ENCODE measurements at places on chromosomes 5 and 9. TPM values are rescaled to one million over a fixed set of nuclear protein-coding genes. Genes with fewer than 3 reads are reported as not detected.
A peak's percentile ranks its signal among the peaks of the same experiment; 100 is the strongest.

GRCh38 chr5:138726848-138727247 lies 26.4 kb upstream of the CTNNA1 start:
- H3K27me3 ChIP-seq = peaks cover 43% of the 10 kb centered on the region
- no peak overlapping the region for H3K27ac ChIP-seq
- H3K4me3 ChIP-seq = no peak overlapping the region
- H3K36me3 ChIP-seq = no peaks in the 10 kb centered on the region
- H3K4me1 ChIP-seq = peaks cover 24% of the 10 kb centered on the region
- peak; percentile 21 for DNase-seq

DNA sequence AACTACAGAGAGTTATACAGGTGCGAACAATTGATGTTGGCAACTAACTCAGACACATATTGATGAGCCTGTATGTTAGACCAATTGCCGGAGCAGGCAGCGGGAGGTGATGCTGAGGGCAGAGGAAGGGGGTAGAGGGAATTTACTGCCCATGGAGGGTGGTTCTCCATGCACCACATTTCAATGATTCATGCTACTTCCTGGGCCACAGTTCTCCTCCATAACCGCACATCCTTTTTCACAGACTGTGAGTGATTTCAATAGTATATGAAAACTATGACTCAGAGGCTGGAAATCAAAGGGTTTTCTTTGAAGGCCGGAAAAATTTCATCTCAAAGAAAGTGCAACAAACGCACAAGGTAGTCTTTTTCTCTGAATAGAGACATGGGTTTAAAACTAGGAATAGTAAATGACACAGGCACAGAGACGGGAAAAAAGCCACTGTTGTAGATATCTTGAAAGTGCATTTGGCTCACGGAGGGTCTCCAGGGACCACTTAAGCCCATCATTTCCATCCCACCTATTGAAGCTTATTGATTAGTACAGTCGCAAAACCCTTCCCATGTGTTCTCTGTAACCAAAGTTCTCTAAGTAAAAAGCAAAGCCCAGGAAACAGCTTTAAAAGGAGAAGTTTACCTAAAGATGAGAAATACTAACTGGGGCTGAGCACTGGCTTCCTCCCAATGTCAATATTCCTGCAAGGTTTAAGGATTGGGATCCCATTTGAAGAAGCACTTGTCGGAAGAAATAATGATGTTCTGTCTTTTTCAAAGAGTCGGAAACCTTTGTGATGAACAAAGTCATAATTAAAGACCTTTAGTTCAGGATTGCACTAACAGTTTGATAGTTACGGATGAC lies 28.0 kb upstream of the ADAM19 start:
- no peaks in the 10 kb centered on the region for H3K27me3 ChIP-seq
- H3K4me3 ChIP-seq = peak overlapping the region; percentile 75
- peak; percentile 71 for DNase-seq
- no peaks in the 10 kb centered on the region for H3K36me3 ChIP-seq
- peaks cover 90% of the 10 kb centered on the region for H3K4me1 ChIP-seq
- H3K27ac ChIP-seq = peak overlapping the region; percentile 53

GRCh38 chr5:110932755-110933488 lies 138.6 kb upstream of the TSLP start:
- no peaks in the 10 kb centered on the region for H3K36me3 ChIP-seq
- H3K27me3 ChIP-seq = peaks cover 26% of the 10 kb centered on the region
- H3K27ac ChIP-seq = no peak overlapping the region
- no peaks in the 10 kb centered on the region for H3K4me1 ChIP-seq
- H3K4me3 ChIP-seq = no peak overlapping the region
- no peak for DNase-seq

DNA sequence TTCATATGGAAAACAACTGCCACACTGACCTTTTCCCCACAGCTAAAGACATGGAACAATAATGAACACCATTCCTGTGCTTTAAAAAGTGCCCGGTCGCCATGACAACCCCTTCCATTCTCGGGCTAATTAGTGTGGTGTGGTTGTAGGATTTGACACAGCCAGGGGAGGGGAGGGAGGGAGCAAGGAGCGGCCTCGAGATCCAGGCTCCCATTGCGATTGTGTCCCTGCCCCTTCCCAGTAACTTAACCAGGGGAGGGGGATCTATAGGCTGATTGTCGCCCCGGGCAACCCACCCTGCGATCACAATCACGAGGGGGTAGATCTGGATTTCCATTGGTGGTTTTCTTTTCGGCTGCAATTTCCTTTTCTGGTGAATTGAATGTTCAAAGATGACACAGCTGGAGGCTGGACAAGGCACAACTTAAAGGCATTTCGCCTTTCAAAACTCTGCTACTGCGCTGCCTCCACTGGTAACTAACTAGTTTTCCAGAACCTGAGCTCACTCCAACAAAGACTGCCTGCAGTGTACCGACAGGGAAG lies 96.7 kb upstream of the RETREG1 start:
- no peak for DNase-seq
- H3K4me3 ChIP-seq = no peak overlapping the region
- no peaks in the 10 kb centered on the region for H3K27me3 ChIP-seq
- H3K27ac ChIP-seq = no peak overlapping the region
- no peaks in the 10 kb centered on the region for H3K36me3 ChIP-seq
- no peaks in the 10 kb centered on the region for H3K4me1 ChIP-seq

- no peak overlapping the region for H3K27ac ChIP-seq
- no peaks in the 10 kb centered on the region for H3K4me1 ChIP-seq
- no peaks in the 10 kb centered on the region for H3K36me3 ChIP-seq
- no peak for DNase-seq
Observed at GRCh38 chr9:71120501-71121247, 747 bp downstream of the TRPM3 start.

GRCh38 chr5:128782446-128782845 lies 182.8 kb upstream of the SLC27A6 start:
- no peaks in the 10 kb centered on the region for H3K4me1 ChIP-seq
- no peaks in the 10 kb centered on the region for H3K27me3 ChIP-seq
- H3K4me3 ChIP-seq = no peak overlapping the region

DNA sequence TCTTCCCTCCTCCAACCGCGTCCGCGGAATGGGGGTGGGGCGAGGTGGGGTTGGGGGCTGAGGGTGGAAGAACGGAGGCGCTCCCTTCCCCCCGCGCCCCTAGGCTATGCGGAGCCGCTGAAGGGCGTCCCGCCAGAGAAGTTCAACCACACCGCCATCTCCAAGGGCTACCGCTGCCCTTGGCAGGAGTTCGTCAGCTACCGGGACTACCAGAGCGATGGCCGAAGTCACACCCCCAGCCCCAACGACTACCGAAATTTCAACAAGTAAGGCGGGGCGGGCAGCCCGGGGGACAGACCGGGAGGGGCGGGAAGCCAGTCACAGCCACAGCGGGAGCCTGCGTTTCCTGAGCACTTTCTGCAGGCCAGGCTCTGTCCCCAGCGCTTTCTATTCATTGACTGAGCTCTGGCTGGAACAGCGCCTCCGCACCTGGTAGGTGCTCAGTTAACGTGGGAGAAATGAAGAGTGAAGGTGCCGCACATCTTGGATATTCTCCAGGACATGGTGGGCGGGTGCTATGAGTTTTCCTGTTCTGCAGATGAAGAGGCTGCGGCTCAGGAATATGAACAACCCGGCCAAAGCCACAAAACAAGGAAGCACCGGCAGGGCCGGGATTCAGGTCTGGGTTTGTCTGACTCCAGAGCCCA lies 11.3 kb downstream of the MYOZ3 start:
- no peak overlapping the region for H3K27ac ChIP-seq
- DNase-seq = peak; percentile 23
- H3K4me1 ChIP-seq = peaks cover 15% of the 10 kb centered on the region
- H3K27me3 ChIP-seq = peaks cover 18% of the 10 kb centered on the region
- peak overlapping the region; percentile 79 for H3K4me3 ChIP-seq

- DNase-seq = no peak
- peaks cover 2% of the 10 kb centered on the region for H3K36me3 ChIP-seq
- H3K27me3 ChIP-seq = peaks cover 13% of the 10 kb centered on the region
- H3K4me1 ChIP-seq = peaks cover 7% of the 10 kb centered on the region
Observed at GRCh38 chr9:133200631-133201030, 8.4 kb downstream of the OBP2B start.

- peak overlapping the region; percentile 98 for H3K4me3 ChIP-seq
- H3K27ac ChIP-seq = peak overlapping the region; percentile 99
- peaks cover 5% of the 10 kb centered on the region for H3K36me3 ChIP-seq
- peak; percentile 14 for DNase-seq
Observed at GRCh38 chr9:110257097-110257841, 962 bp upstream of the TXN start.

DNA sequence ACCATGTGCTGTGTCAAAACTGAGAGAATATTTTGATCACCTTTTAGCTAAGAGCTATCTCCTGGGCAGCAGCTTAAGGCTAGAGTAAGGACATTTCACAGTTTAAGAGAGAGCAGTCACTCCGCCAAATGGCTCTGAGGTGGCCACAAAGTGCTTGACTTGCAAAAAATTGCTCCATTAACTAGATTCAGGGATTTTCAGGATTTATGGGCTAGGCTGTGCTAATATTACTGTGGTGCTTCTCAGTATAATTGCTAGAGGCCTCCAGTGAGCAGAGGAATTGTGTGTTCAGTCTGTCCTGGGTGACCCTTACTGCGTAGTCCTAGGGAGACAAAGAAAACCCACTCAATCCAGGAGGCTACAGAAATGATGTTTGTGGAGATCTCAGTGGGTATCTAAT lies 65.2 kb downstream of the PALM2AKAP2 start:
- no peaks in the 10 kb centered on the region for H3K36me3 ChIP-seq
- no peak overlapping the region for H3K4me3 ChIP-seq
- no peak for DNase-seq

DNA sequence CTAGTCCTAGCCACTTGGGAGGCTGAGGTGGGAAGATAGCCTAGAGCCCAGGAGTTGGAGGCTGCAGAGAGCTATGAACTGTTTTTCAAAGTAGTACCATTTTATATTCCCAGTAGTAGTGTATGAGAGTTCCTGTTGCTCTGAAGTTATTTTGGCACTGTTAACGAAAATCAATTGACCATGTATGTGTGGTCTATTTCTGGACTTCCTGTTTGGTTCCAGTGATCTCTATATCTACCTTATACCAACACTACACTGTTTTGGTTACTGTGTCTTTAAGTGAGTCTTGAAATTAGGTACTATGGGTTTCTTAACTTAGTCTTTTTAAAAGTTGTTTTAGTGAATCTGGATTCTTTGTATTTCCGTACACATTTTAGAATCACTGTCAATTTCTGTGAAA lies 13.6 kb downstream of the SLF1 start:
- no peak overlapping the region for H3K4me3 ChIP-seq
- peaks cover 46% of the 10 kb centered on the region for H3K36me3 ChIP-seq
- no peak overlapping the region for H3K27ac ChIP-seq
- no peaks in the 10 kb centered on the region for H3K27me3 ChIP-seq
- no peak for DNase-seq

- H3K27me3 ChIP-seq = no peaks in the 10 kb centered on the region
- DNase-seq = no peak
- no peaks in the 10 kb centered on the region for H3K36me3 ChIP-seq
- H3K4me1 ChIP-seq = no peaks in the 10 kb centered on the region
- no peak overlapping the region for H3K4me3 ChIP-seq
- no peak overlapping the region for H3K27ac ChIP-seq
Observed at GRCh38 chr9:84412654-84413053, 72.1 kb upstream of the SLC28A3 start.

DNA sequence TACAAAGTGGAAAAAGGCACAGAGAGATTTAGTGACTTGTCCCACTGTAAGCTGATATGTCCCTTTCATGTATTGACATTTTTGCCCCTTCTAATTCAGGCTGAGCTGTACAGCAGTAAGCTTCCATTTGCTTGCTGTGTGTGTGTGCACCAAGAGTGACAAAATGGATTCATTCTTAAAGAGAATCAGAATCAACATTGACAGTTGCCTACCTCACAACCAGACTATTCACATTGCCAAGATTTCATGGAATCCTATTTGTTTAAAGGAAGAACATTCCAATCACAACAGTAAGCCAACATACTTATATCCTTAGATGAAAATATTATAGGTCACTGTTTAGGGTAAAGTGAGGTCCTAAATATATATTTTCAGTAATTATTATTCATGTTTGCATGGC lies 102.6 kb downstream of the TMEM232 start:
- DNase-seq = no peak
- no peaks in the 10 kb centered on the region for H3K27me3 ChIP-seq
- no peaks in the 10 kb centered on the region for H3K36me3 ChIP-seq
- H3K4me3 ChIP-seq = no peak overlapping the region

GRCh38 chr5:73178265-73178664 lies 5.3 kb downstream of the TMEM174 start:
- H3K4me3 ChIP-seq = no peak overlapping the region
- no peak overlapping the region for H3K27ac ChIP-seq
- DNase-seq = no peak
- peaks cover 96% of the 10 kb centered on the region for H3K27me3 ChIP-seq
- peaks cover 2% of the 10 kb centered on the region for H3K36me3 ChIP-seq

GRCh38 chr9:131394464-131395156 lies 724 bp downstream of the PRRC2B start:
- peaks cover 52% of the 10 kb centered on the region for H3K4me1 ChIP-seq
- H3K4me3 ChIP-seq = peak overlapping the region; percentile 87
- H3K36me3 ChIP-seq = peaks cover 4% of the 10 kb centered on the region
- H3K27ac ChIP-seq = peak overlapping the region; percentile 94
- H3K27me3 ChIP-seq = no peaks in the 10 kb centered on the region
- DNase-seq = peak; percentile 72

DNA sequence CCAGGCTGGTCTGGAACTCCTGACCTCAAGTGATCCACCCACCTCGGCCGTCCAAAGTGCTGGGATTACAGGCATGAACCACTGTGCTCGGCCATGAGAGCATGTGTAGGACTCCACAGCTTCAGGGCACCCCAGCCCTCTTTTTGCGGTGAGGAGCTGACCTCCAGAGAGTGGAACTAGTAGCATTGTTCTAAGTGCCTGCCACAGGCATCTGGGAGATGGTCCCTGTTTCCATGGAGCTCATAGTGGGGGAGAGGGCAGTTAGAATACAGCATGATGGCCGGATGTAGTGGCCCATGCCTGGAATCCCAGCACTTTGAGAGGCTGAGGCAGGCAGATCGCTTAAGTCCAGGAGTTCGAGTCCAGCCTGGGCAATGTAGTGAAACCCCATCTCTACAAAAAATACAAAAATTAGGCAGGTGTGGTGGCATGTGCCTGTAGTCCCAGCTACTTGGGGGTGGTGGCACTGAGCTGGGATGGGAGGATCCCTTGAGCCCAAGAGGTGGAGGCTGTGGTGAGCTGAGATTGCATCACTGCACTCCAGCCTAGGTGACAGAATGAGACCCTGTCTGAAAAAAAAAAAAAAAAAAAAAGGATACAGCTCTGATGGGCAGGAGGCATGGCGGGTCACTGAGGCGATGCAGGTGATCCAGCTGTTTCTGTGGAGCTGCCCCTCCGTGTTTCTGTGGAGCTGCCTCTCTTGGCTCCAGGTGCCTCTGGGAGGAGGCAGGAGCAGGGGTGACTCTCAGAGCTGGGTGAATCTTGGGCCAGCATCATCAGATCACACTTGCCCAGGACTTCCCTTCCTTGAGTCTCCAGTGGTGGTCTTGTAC lies 4.2 kb downstream of the ASS1 start:
- H3K4me3 ChIP-seq = no peak overlapping the region
- H3K27me3 ChIP-seq = peaks cover 24% of the 10 kb centered on the region
- no peak for DNase-seq
- peaks cover 35% of the 10 kb centered on the region for H3K4me1 ChIP-seq
- peaks cover 3% of the 10 kb centered on the region for H3K36me3 ChIP-seq
- H3K27ac ChIP-seq = no peak overlapping the region

TRIM41 gene
- 52.1 TPM for total RNA-seq

KCNIP1 gene
- total RNA-seq = not detected

HTR4 gene
- total RNA-seq = not detected

ANKRD31 gene
- 0.58 TPM for total RNA-seq

PRUNE2 gene
- 1.5 TPM for total RNA-seq

C9 gene
- total RNA-seq = not detected

NHP2 gene
- total RNA-seq = 122 TPM

CAVIN4 gene
- 0.10 TPM for total RNA-seq

PKD2L2 gene
- total RNA-seq = not detected

TSC1 gene
- total RNA-seq = 28.8 TPM

Data from activated T-cell treated with anti-CD3 and anti-CD28 coated beads, Interleukin-2, amount 50 U/mL, for 72 hours (primary cell).